ENCODE measurements at places on chromosomes 5 and 9.
A peak's percentile ranks its signal among the peaks of the same experiment; 100 is the strongest.

DNA sequence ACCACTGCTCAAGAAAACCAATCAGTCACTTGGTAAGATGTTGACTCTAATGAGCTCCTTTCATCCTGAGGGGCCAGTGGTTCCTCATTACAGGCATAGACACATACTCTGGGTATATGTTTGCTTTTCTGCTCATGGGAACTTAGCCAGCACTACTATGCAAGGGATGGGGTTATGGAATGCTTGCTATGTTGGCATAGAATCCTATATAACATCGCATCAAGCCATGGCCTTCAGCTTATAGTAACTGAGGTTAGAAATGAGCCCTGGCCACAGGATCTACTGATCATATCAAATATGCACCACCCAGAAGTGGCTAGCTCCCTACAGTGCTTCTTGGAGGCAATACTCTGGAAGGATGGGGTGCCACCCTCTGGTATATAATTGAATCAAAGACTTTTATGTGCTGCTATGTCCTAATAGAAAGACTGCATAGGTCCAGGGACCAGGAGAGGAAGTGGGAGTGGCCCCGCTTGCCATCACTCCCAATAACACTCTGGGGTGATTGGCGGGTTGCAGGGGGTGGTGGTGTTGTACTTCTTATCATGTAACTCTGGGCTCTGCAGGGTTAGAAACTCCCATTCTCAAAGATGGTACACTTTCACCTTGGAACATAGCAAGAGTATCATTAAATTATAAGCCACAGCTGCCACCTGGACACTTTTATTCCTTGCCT lies 70.3 kb downstream of the ZNF366 start:
- peak; percentile 1 for DNase-seq

GRCh38 chr9:38761339-38761738 lies 41.4 kb upstream of the FAM240B start:
- no peak for DNase-seq

DNA sequence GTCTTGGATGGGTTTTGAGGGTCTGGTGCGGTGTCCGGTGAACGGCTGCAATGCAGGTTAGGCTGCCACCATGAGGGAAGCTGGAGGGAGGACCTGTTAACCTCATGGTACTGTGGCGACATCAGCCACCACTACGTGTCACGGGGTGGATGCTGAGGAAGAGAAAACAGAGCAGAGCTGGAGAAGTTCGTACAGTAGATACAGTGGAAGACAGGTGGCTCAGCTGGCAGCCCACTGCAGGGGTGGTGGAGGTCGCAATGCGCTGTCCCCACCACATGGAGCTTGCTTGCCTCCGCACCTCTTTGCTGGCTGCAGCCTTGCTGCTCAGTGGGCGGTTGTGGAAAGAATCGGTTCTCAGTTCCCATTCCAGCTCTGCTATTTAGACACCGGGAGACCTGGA lies 2.8 kb downstream of the DCANP1 start:
- peak; percentile 48 for DNase-seq

DNA sequence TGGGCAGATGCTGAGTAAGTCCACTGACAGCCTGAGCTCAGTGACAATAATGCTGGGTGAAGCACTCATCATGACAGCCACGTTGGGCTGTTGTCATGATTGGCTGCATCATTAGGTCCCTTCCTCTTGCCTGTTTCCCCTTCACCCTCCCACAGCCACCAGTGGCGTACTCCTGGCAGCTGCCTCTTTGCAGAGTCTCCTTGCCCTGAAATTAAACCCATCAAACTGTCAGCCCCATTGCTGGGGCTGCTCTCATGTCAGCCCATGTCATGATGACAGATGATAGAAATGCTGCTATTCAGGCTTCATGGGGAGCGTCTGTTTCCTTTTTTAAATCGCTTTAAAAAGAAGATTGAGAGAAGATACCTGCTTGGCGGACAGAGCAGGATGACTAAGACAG lies 327.4 kb downstream of the AGTPBP1 start:
- DNase-seq: no peak

- no peak for DNase-seq
These were observed 11.1 kb upstream of the TCF7 start for GRCh38 chr5:134103397-134103796.

GRCh38 chr9:117763314-117763713 lies 59.1 kb downstream of the TLR4 start:
- DNase-seq: no peak

DNA sequence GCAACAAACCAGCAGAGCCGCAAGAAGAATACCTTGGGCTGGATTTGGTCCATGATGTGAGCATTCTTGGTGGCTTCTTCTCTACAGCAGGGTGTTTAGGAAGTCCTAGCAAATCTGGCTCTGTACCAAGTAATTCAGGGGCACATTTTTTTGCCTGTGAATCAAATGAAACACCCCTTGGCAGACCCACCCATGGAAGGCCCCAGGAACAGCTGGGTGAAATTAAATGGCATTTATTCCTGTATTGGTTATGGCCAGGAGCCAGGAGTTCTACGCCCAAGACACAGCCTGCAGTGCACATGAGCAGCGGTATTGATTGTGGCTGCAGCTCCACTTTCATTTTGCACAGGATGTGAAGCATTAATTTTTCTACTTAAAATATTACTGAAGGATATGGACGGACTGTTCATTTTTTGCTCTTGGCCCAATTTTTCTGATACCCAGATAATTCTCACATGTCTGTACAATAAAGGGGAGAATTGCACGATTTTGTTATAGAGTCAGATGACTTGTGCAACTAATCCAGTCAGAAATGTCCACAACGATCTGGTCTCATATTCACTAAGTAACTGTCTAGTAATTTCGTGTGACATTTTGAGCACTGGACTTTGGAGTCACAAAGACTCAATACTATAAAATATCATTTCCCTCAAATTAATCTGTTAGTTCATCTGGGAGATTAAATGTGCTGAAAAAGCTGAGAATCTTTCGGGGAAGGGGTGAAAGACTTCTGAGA lies 120.7 kb upstream of the APC start:
- no peak for DNase-seq

GRCh38 chr9:81182431-81182830 lies 506.9 kb downstream of the TLE1 start:
- DNase-seq: no peak

GRCh38 chr9:114250235-114250568 lies 72.7 kb upstream of the ORM1 start:
- DNase-seq: no peak

DNA sequence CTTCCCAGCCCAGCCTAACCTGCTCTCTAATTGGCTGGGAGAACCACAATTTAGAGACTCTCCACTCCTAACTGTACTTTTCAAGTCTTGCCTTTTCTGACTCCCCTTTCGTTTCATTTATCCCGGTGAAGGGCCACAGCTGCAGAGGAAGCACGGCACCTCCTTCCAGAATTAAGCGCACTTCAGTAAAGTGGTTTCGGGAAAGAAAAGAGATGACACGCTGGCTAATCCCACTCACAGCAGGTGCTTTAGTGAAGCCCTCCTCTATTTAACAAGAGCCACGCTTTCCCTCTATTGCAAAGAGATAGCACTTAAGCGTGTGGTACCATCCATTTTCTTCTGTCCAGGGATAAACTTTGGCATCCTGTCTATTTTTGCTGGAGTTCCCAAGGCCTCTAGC lies 4.8 kb downstream of the DNAH5 start:
- no peak for DNase-seq

DNA sequence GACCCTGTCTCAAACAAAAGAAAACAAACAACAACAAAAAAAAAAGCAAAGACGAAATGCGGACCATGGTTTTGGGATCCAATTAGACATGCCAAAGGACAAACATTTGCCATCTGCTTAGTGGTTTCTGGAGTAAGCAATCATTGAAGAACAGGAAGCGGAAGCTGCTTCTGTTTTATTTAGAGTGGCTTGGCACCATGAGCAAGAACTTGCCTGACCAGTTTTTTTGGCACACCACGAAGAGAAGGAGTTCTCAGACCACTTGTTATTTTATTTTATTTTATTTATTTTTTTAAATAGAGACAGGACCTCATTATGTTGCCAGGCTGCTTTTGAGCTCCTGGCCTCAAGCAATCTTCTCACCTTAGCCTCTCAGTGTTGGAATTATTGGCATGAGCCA lies 17.0 kb downstream of the BTF3 start:
- DNase-seq: peak; percentile 8

Data from inflammatory macrophage treated with lipopolysaccharide for 4 hours (primary cell).